ENCODE measurements at places on chromosomes 5 and 9.

GRCh38 chr5:129077433-129078075 lies 17.0 kb upstream of the ISOC1 start:
- no peak for DNase-seq

GRCh38 chr5:31733371-31733770 lies 94.4 kb downstream of the PDZD2 start:
- peak; percentile 90 for DNase-seq

- no peak for DNase-seq
These were observed 87.7 kb downstream of the ACER2 start for GRCh38 chr9:19496321-19497050.

DNA sequence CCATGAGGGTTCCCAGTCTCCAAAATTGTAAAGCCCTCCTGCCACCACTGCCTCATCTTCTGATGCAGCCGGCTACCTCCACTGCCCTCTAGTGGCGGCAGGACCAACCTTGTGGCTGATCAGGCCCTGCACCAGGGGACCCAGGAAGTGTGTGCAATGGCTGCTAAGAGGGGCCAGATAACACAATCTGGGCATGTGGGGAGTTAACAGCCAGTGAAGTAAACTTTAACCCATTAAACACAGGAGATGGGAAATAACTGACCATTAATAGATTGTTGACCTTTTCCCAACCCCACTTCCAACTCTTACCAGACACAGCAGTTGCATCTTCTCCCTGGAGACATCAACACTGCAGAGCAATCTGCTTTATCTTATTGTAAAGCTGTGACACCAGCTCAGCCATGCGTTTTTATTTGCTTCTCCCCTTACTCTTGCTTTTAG lies 63.3 kb downstream of the FREM1 start:
- peak; percentile 17 for DNase-seq

DNA sequence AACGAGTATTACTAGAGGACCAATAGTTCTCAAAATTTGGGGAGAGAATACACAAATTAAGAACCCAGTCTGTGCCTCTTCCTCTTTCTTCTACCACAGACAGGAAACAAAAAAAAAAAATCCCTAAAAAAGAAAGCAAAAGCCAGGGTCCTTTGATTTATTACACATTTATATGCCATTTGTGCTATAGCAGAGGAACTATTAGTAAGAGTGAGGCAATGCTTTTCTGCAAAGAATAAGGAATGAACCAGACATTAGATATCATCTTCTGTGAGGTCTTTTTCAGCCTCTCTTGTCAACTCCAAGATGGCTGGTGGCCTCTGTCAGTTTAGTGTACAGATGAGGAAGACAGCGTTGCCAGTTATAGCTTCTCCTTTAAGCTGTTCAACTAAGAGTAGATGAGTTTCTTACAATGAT lies 127.6 kb downstream of the RFX3 start:
- peak; percentile 38 for DNase-seq

DNA sequence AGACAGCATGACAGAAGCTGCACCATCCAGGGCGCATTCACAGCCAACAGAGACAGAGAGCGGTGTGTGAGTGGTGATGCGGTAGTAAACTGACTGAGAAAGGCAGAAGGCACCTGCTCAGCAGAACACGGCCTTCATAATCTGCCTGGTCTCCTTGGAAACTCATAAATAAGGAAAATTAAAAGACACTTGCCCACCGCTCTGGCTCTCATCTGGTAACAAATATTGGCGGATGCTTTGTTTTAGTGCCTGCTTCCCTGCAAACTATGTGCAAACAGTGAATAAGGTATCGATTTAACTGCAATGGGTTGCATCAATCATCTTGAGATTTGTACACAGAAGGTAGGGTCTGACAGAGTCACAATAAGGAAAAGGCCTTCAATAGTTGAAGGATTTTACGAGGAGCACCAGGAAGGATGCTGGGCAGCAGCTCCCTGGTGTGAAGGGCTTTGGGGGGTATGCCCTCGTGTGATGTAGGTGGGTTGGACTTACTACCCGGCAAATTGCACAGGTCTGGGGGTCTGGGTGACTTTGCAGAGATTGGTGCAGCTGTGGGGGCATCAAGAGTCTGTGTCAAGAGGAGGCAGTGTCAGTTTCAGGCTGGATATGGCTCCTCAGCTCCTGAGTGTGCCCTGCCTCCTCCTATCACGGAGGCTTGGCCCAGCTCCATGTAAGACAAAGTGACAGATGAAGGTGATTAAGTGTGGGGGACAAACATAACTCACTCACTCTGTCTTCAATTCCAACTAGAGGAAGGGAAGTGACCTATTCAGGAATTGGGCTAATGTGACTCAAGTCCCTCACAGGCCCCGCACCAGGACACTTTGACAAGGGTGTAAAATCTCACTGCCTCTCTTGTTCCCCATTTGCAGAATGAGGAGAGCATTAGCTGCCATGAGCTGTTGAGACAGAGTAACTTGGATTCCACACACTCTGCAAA lies 166.7 kb downstream of the ICE1 start:
- no peak for DNase-seq
